ENCODE measurements at places on chromosomes 2 and 18. TPM values are rescaled to one million over a fixed set of nuclear protein-coding genes. Genes with fewer than 3 reads are reported as not detected.

FZD7 gene
- 14.7 TPM for total RNA-seq

LYPD6B gene
- total RNA-seq, result 3.0 TPM

DSG1 gene
- not detected for total RNA-seq

ETAA1 gene
- 15.5 TPM for total RNA-seq

ACTR2 gene
- total RNA-seq, result 115 TPM

CDH2 gene
- total RNA-seq, result 89.2 TPM

VWA3B gene
- not detected for total RNA-seq

RRM2 gene
- total RNA-seq, result 45.8 TPM

RBBP8 gene
- 39.3 TPM for total RNA-seq

ERMN gene
- not detected for total RNA-seq

TPO gene
- total RNA-seq, result not detected

WDPCP gene
- total RNA-seq, result 14.7 TPM

TCF4 gene
- total RNA-seq, result 84.6 TPM

CCDC85A gene
- total RNA-seq, result 2.3 TPM

SERPINB11 gene
- not detected for total RNA-seq

CLEC4F gene
- total RNA-seq, result not detected

TCF23 gene
- not detected for total RNA-seq

CTAGE1 gene
- 0.43 TPM for total RNA-seq

CHN1 gene
- total RNA-seq, result 45.3 TPM

DYSF gene
- 4.2 TPM for total RNA-seq

DSEL gene
- 101 TPM for total RNA-seq

CYBRD1 gene
- total RNA-seq, result 113 TPM

REG3A gene
- total RNA-seq, result not detected

SRD5A2 gene
- not detected for total RNA-seq

CCDC195 gene
- total RNA-seq, result not detected

GTF3C2 gene
- 36.7 TPM for total RNA-seq

ABCG5 gene
- total RNA-seq, result not detected

MOGAT1 gene
- total RNA-seq, result not detected

TUBB8B gene
- 0.32 TPM for total RNA-seq

INO80C gene
- 4.8 TPM for total RNA-seq

Measured in fibroblast of villous mesenchyme (primary cell).